ENCODE measurements at places on chromosomes 16 and 17.

DNA sequence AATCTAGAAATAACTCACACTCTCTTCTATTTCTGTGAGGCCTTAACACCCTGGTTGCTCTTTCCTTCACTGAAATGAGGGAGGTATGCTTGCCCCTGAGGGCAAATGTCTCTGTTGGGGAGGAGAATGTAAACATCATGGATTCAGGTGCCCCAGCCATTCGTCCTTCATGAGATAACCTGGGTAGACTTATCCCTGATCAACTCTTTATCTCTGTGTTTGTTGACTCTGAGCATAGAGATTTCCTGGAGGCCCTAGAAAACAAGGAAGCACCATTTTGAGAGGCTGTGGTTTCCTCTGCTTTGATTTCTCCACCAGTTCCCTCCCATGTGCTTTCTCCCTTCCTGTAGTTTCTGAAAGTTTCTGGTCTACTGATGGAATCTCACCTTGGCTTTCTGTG, 77.3 kb downstream of the PHKB start:
- no peak for DNase-seq

DNA sequence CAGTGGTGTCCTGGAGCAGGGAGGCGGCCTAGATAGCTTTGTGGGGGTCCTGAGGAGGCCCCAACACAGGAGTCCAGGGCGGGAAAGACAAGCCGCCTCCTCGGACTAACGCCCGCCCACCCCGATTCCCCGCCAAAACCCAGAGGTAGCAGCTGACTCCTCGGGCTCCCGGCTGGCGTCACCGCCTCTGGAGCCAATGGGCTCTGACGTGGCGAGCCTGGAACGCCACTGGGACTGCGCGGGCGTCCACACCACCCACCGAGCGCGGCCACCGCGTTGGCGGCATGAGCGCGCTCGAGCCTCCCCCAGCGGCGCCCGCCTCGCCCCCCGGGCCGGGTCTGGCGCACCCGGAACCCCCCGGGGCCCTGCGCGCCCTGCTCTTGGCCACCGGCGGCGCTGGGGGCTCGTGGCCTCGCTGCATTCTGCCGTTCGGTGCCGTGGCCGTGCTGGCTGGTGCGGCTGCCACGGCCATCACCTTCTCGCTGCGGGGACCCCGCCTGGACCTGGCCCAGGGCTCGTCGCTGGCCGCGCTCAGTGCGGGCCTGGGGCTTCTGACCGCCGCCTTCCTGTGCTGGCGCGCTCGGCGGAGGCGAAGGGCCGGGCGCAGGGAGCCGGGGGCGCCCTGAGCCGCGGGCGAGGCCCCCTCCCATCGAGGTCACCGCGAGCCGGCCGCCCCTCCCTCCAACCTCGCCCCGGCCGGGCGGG, 3.4 kb upstream of the NTN3 start:
- DNase-seq: no peak

DNA sequence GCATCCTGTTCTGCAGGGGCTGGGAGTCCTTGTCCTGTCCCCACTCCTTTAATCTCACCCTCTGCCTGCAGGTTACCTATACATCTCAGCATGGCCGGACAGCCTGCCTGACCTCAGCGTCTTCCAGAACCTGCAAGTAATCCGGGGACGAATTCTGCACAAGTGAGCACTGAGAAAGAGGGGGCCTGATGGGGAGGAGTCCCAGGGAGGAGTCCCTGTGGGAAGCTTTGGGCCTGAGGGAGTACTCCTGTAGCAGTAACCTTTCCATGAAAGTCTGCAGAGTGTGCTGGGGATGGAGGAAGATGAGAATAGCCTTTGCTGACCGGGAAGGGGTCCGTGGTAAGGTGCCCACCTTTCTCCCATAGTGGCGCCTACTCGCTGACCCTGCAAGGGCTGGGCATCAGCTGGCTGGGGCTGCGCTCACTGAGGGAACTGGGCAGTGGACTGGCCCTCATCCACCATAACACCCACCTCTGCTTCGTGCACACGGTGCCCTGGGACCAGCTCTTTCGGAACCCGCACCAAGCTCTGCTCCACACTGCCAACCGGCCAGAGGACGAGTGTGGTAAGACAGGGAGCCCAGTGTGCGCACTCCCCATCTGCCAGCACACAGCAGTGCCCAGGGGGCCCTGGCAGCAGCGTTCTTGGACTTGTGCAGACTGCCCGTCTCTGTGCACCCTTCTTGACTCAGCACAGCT, 14.8 kb downstream of the MIEN1 start:
- DNase-seq: no peak

- peak; percentile 69 for DNase-seq
Measured at GRCh38 chr17:79728169-79728907, 2.4 kb upstream of the ENPP7 start.

DNA sequence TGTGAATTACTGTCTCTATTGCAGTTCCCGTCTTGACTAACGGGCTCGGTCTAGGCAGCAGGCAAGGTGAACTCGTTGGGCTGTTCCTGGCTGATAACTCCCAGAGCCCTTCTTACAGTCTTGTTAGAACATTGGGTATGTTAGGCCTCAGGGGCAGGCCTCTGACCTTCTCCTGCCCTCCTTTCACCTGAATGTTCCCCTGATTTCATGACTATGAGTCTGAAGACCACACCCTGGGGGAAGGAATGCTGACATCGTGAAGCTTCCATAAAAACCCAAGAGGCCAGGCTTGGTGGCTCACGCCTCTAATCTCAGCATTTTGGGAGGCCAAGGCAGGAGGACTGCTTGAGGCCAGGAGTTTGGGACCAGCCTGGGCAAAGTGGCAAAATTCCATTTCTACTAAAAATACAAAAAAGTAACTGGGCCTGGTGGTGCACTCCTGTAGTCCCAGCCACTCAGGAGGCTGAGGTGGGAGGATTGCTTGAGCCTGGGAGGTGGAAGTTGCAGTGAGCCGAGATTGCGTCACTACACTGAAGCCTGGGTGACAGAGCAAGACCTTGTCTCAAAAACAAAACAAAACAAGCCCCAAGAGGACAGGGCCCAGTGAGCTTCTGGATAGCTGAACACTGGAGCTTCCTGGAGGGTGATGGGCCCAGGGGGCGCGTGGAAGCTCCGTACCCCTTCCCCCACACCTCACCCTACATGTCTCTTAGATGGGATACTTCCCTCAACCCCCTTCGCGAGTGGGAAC, 47.8 kb upstream of the FBXO47 start:
- no peak for DNase-seq

- DNase-seq: peak; percentile 40
Measured at GRCh38 chr16:69187446-69188235, 677 bp downstream of the SNTB2 start.

DNA sequence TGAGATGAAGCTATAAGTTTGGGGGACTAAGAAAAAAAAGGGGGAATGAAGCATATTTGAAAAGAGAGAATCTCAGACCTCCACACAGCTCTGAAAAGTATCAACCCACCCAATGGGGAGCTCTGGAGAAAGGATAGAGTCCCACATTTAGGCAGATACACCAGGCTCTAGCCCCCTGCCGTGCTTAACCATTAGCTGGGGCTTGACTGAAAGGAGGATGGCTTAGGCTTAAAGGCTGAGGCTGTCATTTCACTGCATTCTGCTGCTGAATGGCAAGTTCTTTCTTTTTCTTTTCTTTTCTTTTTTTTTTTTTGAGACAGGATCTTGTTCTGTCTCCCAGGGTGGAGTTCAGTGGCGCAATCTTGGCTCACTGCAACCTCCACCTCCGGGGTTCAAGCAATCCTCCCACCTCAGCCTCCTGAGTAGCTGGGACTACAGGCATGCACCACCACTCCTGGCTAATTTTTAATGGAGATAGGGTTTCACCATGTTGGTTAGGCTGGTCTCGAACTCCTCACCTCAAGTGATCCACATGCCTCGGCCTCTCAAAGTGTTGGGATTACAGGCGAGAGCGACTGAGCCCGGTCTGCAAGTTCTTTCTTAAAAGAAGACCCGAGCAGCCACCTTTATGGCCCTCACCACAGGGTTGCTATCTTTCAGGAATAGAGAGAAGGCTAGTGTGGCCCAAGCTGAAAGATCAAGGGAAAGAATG, 9.0 kb upstream of the MMP2 start:
- no peak for DNase-seq

DNA sequence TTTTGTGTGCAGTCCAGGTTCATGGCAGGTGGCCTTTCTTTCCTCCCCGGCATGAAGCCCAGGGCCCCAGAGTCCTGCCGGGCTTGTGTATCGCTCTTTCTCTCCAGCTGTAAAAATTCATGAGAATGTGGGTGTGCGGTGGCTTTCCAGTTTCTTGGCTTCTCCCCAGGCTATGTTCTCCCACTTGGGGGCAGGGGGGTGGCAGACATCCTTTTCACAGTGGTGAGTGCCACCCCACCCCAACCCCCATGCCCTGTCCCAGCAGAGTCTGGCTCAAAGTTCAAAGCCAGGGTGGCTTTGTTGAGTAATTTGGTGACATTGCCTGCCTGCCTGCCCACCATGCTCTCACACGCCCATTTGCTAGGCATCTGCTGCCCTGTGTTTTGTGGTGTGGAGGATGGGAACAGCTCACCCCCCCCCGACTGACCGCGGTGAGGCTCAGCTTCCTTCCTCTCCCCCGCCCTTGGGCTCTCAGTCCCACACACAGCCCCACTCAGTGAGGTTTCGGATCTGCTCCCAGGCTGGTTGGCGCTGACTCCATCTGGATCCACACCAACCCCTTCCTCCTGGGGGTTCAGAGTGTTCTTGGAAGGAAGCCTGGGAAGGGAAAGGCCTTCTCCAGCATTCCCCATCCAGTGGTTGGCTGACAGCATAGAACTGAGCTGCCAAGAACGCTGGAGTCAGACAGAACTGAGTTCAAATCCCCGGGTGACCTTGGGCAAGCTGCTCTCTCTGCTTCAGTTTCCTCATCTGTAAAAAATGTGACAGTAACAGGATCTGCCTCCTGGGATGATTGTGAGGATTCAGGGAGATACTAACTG, 36.0 kb downstream of the CHD9 start:
- no peak for DNase-seq

- DNase-seq: no peak
Measured at GRCh38 chr17:73227944-73228343, 33.7 kb downstream of the CPSF4L start.

GRCh38 chr17:75909812-75910274, 5.2 kb upstream of the MRPL38 start:
- DNase-seq: no peak

DNA sequence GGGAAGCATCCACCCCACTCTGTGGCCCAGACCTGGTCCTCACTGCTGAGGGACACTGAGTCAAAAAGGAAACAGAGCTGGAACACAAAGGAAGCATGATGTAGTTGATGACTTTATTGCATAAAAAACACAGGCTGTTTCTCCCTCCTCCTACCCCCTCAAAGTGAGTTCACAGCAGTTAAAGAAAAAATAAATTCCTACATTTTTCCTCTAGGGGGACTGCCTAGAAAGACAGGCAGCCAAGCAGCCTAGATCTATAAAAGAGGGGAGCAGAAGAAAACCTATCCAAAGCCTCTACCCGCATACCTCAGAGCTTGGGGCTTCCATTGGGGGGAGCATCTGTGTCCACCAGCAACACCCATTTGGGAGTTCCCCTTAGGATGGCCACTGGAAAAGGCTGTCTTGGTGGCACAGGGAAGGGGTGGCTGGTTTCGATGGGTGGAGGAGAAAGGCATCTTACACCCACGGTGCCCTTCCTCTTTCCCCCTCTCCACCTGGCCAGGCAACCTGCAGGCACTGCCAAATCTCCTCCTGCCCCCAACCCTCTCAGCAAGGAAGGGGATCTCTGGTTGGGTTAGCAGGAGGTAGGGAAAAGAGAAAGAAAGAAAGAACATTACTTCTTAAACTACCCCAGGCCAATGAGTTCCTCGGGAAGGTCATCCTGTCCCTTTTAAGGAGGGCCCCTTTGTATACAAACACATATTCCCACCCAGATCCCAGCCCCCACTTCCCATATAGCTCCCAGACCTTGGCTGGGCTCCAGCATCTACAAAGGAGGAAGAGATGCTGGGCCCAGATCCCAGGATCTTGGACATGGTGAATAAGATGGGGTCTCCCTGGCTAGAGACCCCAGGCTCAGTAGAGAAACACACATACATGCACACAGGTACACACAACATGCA, 4.0 kb upstream of the SCRN2 start:
- DNase-seq: no peak

GRCh38 chr16:78381060-78381459, 281.6 kb downstream of the WWOX start:
- DNase-seq: no peak

GRCh38 chr16:85954927-85955519, 56.1 kb downstream of the IRF8 start:
- no peak for DNase-seq

- DNase-seq: no peak
Measured at GRCh38 chr16:64475627-64476351, 646.1 kb downstream of the CDH11 start.

GRCh38 chr17:67514998-67515397, 137.9 kb downstream of the PITPNC1 start:
- no peak for DNase-seq

DNA sequence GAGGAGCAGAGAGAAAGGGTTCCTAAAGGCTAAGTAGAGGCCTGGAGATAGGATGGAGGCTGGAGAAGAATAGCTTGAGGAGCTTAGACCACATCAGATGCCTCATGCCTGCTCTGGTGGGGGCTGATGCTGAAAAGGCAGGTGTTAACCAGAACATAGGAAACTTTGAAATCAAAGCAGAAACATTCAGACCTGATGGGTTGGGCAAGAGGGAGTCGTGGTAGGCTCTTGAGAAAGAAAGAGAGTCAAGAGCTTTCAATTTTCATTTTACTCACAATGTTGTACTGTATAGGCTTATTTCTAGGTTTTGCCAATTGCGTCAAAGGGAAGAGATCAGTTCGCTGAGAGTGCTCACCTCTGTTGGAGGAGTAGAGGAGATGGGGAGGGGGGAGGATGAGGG, 406.6 kb upstream of the SALL1 start:
- no peak for DNase-seq

DNA sequence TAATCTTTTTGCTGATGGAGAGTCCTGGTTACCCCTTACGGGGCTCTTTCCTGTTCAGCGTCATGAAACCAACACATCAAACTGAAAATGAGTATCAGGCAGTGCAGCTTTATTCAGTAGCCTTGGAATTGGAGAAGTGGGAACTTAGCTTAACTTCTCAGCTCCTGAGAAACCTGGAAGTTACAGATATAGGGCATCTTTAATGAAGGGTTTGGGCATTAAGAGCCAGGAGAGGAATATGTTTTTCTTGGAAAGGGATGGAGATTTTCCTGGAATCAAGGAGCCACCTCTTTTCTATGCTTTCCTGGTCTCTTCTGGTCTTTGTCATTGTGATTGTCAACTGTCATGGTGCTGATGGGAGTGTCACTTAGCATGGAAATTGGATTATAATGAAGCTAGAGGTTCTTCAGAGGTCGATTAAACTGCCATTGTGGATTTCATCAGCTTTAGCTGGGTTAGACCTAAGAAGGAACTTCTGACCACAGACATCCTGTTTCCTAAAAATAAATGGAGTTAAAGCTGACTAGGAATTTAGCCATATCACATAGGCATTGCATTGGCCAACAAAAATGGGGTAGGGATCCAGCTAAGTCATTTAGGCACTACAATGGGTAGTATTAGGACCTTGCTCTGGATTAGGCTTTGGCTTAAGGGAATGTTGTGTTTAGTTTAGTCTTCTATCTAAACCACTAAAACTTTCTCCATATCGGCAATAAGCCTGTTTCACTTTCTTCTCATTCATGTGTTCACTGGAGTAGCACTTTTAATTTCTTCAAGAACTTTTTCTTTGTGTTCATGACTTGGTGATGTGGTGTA, 186.4 kb downstream of the BCAS3 start:
- no peak for DNase-seq
